ENCODE measurements at places on chromosomes 5 and 9. TPM values are rescaled to one million over a fixed set of nuclear protein-coding genes. Genes with fewer than 3 reads are reported as not detected.

DNA sequence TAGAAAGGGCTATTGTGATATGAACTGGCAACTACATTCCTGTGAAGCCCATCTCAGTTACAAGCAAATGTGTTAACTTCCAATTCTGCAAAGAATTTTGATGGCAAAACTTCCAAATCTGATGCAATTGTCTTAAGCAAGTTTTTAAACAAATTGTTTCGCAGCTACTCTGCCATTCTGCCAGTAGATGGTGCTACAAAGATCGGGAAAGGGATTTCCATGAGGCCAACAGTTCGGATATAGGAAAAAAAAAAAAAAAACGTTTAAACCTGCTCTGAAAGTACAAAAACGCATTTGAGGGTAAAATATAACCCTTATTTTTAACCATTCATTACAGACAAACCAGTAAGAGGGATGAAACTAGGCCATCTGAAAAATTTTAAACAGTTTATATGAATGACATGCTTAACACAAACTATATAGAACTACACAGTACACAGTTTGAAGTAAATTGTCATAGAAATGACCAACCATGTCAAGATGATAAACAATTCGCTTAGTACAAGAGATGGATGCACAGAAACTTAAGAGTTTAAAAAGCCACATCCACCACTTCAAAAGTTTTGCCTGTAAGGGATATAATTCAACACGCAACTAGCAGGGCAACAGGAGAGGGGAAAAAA lies 2.2 kb downstream of the HNRNPA0 start:
- peaks cover 8% of the 10 kb centered on the region for H3K4me1 ChIP-seq
- no peak for DNase-seq
- H3K27ac ChIP-seq: peak overlapping the region; percentile 44
- peaks cover 8% of the 10 kb centered on the region for H3K27me3 ChIP-seq
- peaks cover 5% of the 10 kb centered on the region for H3K36me3 ChIP-seq

DNA sequence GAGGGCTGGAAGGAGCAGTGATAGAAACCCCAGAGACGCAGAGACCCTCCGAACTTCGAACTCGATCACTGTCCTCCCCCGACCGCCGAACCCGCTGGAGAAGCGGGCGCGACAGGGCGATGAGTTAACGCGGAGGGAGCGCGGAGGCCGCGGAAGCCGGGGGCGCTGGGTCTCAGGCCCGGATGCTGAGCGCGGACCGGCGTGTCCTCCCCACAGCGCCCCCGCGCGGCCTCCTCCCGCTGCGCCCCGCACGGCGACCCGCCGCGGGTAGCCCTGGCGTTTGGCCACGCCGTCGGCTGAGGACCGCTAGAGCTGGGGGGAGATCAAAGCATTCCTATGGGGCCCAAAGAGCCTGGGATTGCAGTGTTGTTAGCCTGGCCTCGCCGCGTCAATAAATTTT lies 7.7 kb upstream of the DMRT2 start:
- peak overlapping the region; percentile 88 for H3K4me3 ChIP-seq
- H3K4me1 ChIP-seq: peaks cover 3% of the 10 kb centered on the region
- peak overlapping the region; percentile 12 for H3K27ac ChIP-seq

GRCh38 chr9:88198341-88198807 lies 60.1 kb upstream of the SPATA31C2 start:
- no peak overlapping the region for H3K4me3 ChIP-seq
- no peak overlapping the region for H3K27ac ChIP-seq
- H3K27me3 ChIP-seq: no peaks in the 10 kb centered on the region
- H3K4me1 ChIP-seq: no peaks in the 10 kb centered on the region
- no peaks in the 10 kb centered on the region for H3K36me3 ChIP-seq

DNA sequence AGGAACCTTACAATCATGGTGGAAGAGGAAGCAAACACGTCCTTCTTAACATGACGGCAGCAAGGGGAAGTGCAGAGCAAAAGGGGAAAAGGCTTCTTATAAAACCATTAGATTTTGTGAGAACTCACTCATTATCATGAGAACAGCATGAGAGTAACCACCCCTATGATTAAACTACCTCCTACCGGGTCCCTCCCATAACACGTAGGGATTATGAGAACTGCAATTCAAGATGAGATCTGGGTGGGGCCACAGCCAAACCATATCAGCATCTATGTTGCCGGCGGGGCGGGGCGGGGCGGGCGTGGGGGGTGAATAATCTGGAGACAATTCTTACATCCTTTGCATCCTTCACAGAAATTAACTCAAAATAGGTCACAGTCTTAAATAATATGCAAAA lies 58.8 kb upstream of the GFPT2 start:
- no peak for DNase-seq
- H3K27me3 ChIP-seq: no peaks in the 10 kb centered on the region
- H3K4me3 ChIP-seq: no peak overlapping the region
- H3K36me3 ChIP-seq: no peaks in the 10 kb centered on the region
- no peak overlapping the region for H3K27ac ChIP-seq

GRCh38 chr9:126809068-126809467 lies 4.2 kb downstream of the ZBTB43 start:
- H3K4me1 ChIP-seq: peaks cover 15% of the 10 kb centered on the region
- no peak overlapping the region for H3K4me3 ChIP-seq
- no peak overlapping the region for H3K27ac ChIP-seq
- DNase-seq: no peak
- no peaks in the 10 kb centered on the region for H3K36me3 ChIP-seq

DNA sequence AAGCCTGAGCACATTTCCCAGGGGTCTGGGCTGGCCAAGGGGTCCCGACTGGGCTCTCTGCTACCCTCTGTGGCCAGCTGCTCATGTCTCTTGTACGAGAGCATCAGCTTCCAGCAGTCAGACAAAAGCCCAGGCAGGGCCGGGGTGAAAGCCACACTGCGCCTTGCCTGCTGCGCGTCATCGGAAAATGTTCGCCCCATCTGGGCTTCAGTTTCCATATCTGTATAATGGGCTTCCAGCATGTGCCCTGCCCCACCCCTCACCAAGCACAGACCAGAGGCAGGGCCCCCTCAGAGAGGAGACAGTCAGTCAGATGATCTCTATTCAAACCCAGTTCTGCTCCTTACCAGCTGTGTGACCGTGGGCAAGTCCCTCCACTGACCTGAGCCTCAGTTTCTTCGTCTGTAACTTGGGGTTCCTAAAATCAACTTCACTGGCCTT lies 8.0 kb upstream of the GRHPR start:
- no peak overlapping the region for H3K4me3 ChIP-seq
- H3K27me3 ChIP-seq: peaks cover 12% of the 10 kb centered on the region
- H3K36me3 ChIP-seq: no peaks in the 10 kb centered on the region
- H3K4me1 ChIP-seq: peaks cover 16% of the 10 kb centered on the region
- no peak for DNase-seq
- H3K27ac ChIP-seq: no peak overlapping the region

DNA sequence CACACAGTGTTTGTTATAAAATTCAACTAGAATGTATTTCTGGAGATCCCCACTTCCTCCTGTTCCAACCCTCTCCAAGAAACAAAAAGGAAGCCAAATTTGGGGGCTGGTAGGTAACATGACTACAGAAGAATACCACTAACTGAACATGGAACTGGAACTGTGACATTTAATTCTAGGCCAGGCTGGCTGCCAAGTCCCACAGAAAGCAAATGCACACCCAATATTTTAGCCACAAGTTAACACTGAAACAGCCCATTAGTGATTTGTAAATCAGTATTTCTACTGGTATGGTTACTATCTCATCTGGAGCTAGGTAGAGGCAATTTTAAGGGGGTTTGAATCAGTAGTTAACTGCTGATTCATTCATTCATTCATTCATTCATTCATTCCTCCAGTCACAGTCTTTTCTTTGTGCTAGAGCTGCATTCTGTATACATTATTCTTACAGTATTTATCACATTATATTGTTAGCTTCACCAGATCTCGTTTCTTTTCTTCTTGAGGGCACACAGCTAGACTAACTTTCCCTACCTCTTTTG lies 131.7 kb upstream of the GDNF start:
- no peaks in the 10 kb centered on the region for H3K36me3 ChIP-seq
- DNase-seq: no peak
- no peaks in the 10 kb centered on the region for H3K4me1 ChIP-seq
- H3K27ac ChIP-seq: no peak overlapping the region
- no peak overlapping the region for H3K4me3 ChIP-seq
- no peaks in the 10 kb centered on the region for H3K27me3 ChIP-seq

GRCh38 chr9:124448019-124448418 lies 2.2 kb upstream of the ADGRD2 start:
- H3K27ac ChIP-seq: no peak overlapping the region
- H3K36me3 ChIP-seq: no peaks in the 10 kb centered on the region
- no peak overlapping the region for H3K4me3 ChIP-seq
- DNase-seq: no peak
- peaks cover 9% of the 10 kb centered on the region for H3K27me3 ChIP-seq

DNA sequence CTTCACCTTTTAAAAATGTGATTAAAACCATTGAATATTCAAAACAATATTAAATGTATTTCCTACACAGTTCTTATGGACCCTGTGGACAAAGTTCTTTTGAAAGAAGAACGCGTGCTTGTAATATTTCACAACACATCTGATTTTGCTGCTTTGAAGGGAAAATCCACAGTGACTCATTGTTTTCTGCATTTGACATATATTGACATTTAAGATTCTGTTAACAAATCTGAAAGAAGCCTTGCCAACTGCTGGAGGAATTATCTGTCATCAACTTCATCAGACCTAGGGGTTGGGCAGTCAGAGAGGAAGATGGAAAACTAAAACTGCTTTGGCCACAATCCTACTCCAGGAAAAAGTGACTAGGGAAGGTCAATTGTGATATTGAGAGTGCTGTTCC lies 56.9 kb upstream of the RASEF start:
- no peak overlapping the region for H3K27ac ChIP-seq
- no peaks in the 10 kb centered on the region for H3K4me1 ChIP-seq
- no peaks in the 10 kb centered on the region for H3K27me3 ChIP-seq
- no peak for DNase-seq

DNA sequence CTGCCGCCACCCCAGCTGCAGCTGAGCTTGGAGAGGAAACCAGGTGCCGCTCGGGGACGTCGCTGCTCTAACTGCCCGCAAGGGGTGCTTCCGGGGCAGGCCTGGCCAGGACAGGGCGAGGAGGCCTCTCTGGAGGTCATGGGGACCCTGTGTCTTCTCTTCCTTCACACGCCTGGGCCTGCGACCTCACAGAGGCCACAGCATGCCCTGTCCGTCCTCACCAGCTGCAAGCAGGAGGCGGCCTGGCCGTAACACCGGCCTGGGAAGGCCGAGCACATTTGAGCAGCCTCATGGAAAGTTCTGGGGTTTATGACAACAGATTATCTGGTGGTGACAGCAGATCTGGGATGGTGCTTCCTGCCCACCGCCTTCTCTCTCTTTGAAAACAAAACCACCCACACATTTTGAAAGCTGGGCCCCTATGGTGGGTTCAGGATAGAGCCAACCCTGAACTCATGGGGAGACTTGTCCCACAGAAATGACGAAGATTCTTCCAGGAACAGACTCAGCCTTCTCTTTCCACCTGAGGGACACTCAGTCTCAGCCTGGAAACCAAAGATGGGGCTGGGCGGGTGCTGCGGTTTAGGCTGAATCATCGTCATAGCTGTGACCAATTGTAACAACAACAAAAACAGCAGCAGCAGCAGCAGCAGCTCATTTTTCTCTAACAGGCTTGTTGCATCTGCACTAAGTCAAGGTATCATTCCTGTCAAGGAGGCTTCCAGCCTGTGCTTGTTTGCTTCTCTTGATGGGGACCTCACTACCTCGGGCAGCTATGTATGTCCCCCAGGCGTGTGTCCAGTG lies 99.6 kb upstream of the RAPGEF1 start:
- H3K27me3 ChIP-seq: peaks cover 12% of the 10 kb centered on the region
- DNase-seq: peak; percentile 18
- no peak overlapping the region for H3K27ac ChIP-seq
- H3K36me3 ChIP-seq: no peaks in the 10 kb centered on the region
- H3K4me1 ChIP-seq: peaks cover 17% of the 10 kb centered on the region
- H3K4me3 ChIP-seq: no peak overlapping the region

DNA sequence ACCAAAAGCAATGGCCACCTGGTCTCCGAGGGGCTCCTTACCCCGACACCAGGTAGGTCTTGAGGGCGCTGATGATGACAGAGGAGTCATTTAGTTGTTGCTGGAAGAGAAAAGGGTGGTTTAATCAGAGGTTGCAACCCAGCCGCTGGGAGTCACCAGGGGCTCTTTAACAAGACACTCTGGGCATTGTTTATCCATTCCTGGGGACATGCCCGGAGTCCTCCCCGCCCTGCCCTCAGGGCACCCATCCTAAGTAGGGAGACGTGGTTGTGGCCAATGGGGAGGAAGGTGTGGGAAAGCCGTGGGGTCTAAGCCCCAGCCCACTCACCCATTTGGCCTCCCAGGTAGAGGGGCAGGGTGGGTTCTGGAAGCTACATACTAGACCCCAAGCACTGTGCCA lies 3.1 kb downstream of the PTGES2 start:
- H3K4me3 ChIP-seq: no peak overlapping the region
- H3K4me1 ChIP-seq: peaks cover 13% of the 10 kb centered on the region
- peaks cover 5% of the 10 kb centered on the region for H3K27me3 ChIP-seq
- no peaks in the 10 kb centered on the region for H3K36me3 ChIP-seq
- no peak overlapping the region for H3K27ac ChIP-seq
- DNase-seq: peak; percentile 9

DNA sequence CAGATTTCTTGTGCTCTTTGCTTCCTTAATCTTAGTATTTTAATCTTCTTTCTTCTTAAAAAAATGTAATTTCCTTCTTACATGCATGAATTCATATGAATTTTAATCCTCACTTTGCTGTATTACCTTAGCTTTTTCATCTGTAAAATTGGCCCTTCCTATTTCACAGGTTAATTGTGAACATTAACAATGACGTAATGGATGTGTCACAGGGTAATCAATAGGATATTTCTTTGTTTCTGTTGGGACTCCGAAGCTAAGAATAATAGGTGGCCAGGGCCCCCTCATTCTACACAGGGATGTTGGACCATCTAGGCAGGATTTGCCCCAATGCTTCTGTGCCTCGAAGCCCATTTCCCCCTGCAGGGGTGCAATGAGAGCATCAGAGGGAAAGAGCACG lies 187.4 kb upstream of the NFIB start:
- H3K27me3 ChIP-seq: no peaks in the 10 kb centered on the region
- H3K4me3 ChIP-seq: no peak overlapping the region
- no peaks in the 10 kb centered on the region for H3K4me1 ChIP-seq

DNA sequence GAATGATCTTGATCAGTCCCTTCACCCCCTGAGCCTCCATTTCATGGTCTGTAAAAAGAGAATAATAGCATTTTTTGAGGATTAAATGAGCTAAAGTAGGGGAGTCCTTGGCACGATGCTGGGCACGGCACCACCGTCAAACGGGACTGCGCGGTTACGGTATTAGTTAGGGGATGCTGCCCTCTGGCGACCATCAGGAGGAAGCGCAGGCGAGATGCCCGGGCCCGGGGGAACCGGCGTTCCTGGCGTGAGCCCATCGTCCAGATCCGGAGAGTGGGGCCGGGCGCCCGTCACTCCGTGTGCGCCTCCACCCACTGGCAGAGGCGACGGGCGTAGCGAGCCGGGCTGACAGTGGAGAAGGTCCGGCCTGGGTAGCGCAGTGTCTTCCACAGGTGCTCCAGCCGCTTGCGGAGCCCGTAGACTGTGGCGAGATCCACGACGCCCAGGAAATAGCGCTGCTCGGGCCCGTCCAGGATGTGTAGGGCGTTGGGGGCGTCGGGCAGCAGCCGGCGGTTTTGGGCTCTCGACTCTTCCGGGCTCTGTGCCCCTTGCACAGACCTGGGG lies 4.8 kb upstream of the ST6GALNAC4 start:
- H3K27me3 ChIP-seq: peaks cover 9% of the 10 kb centered on the region
- no peak overlapping the region for H3K27ac ChIP-seq
- DNase-seq: peak; percentile 80
- no peaks in the 10 kb centered on the region for H3K36me3 ChIP-seq
- no peak overlapping the region for H3K4me3 ChIP-seq
- peaks cover 8% of the 10 kb centered on the region for H3K4me1 ChIP-seq

The SLC6A19 gene
- not detected for total RNA-seq

The CNTFR gene
- total RNA-seq: 170 TPM

The ADRA1B gene
- 0.66 TPM for total RNA-seq

The SPZ1 gene
- not detected for total RNA-seq

The MEIKIN gene
- not detected for total RNA-seq

The CKMT2 gene
- 0.81 TPM for total RNA-seq

The TAF11L10 gene
- total RNA-seq: 0.83 TPM

The FOXD1 gene
- 2.8 TPM for total RNA-seq

The MAP1B gene
- 2,530 TPM for total RNA-seq

The C9orf72 gene
- total RNA-seq: 53.9 TPM
